ENCODE measurements at places on chromosomes 12 and 14.

DNA sequence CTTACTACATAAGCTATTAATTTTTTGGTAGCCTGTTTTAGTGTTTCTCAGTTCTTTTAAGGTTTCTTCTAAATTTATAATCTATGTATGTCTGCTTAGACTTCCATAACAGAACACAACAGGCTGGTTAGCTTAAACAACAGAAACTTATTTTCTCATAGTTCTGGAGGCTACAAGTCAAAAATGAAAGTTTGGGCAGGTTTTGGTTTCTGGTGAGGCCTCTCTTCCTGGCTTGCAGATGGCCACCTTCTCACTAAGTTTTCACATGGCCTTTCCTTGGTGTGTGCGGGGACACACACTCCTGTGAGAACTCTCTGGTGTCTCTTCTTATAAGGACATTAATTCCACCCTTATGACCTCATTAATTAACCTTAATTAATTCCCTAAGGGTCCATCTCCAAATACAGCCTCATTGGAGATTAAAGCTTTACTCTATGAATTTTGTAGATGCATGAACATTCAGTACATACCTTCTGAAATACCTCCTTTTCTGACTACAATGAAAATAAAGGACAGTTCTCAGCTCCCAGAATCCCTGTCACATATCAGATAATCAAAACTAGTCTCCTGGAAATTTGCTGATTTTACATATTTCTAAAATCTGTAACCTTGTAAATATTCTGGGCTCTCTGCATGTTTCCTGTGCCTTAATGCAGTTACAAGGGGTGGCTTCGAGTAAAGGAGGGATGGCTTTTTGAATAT is 23.2 kb upstream of the BMAL2 start:
- DNase-seq: no peak

DNA sequence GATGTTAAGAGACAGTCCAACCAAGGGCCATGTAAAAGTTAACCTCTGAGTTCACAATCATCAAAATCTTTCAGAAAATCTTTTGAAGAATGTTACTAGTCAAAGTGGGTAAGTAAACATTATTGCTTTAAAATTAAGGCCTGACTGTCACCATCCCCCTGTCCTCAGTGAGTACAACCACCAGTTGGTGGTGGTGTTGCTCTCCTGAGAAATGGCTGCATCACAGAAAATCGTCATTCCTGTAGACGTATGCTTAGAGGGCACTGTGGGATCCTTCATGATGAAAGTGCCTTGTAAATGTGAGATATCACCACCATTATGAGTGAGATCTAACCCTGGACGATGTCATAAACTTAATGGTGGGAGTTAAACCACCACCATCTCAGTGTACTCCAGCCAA is 451.2 kb downstream of the RPS29 start:
- DNase-seq: peak; percentile 63

- peak; percentile 94 for DNase-seq
These were observed at the start of gene HOXC5 for GRCh38 chr12:54032627-54033100. HOXC5 (plus strand) TSS chr12:54033050; CDS start chr12:54033123, 73 bp downstream.

GRCh38 chr12:29880987-29881386 is 97.2 kb upstream of the TMTC1 start:
- no peak for DNase-seq

DNA sequence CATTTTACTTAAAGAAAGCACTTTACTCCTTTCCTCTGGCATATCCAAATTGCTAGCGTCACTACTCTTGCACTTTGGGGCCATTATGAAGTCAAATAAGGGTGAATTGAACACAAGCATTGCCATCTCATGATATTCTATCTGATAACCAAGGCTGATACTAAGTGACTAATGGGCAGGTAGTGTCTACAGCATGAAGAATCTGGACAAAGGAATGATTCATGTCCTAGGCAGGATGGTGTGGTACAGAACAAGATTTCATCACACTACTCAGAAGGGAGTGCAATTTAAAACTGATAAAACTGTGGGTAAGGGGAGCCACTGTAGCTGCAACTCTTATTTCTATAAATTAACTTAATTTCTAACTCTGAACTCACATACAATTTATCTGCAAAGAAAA is 7.7 kb upstream of the SLC6A15 start:
- no peak for DNase-seq

- DNase-seq: no peak
These were observed 174.1 kb upstream of the PLXNC1 start for GRCh38 chr12:93974252-93974651.

DNA sequence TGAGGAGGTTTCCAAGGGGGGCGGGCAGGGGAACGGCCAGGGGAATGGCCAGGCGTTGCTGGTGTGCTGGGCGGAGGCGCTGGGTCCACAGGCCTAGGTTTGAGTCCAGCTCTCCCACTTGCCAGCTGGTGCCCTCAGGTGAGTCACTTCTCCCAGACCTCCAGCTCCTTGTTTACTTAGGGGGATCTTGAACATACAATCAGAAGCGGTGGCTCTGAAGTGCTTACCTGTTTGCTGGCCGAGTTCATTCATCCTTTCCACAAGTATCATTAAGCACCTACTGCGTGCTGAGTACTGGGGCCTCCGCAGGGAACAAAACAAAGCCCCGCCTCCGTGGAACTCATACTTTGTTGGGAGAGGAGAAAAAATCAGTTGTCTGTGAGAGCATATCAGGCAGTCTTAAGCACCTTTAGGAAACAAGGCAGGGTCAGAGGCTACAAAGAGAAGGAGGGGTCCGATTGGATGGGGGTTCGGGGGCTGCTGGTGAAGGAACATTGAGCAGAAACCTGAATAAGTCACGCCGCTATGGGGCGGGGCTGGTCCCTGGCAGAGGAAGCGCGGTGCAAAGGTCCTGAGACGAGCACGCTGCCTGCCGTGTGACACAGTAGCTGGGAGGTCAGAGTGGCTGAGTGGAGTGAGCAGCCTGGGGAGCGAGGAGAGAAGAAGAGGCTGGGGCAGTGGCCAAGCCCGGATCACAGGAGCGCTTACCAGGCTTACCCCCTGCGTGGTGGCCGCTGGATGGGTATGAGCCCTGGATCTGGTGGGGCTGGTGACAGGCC is 15.1 kb downstream of the MVK start:
- DNase-seq: no peak

GRCh38 chr12:122003651-122004611 is 17.8 kb upstream of the BCL7A start:
- DNase-seq: no peak

DNA sequence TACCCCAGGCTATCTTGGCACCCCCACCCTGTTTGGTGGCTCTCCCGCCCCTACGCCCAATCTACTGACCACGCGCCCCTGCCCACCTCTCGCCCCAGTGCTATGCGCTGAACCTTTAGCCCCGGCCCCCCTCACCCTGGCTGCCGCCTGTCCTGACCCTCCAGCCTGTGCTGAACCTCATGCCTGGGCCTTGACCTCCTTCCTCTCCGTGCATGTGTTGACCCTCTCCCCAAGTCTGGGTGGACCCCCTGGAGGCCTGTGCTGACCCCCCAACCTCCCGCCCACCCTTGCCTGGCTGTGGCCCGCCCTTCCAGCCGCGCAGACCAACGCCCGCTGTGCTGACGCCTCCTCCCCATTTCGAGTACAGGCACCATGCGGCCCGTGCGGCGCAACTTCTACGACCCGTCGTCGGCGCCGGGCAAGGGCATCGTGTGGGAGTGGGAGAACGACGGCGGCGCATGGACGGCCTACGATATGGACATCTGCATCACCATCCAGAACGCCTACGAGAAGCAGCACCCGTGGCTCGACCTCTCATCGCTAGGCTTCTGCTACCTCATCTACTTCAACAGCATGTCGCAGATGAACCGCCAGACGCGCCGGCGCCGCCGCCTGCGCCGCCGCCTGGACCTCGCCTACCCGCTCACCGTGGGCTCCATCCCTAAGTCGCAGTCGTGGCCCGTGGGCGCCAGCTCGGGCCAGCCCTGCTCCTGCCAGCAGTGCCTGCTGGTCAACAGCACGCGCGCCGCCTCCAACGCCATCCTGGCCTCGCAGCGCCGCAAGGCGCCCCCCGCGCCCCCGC is 20.7 kb downstream of the DTX1 start:
- peak; percentile 48 for DNase-seq

GRCh38 chr12:54191550-54192022 is 2.8 kb upstream of the SMUG1 start:
- DNase-seq: peak; percentile 94

GRCh38 chr14:93107453-93107852 is 8.3 kb downstream of the ITPK1 start:
- no peak for DNase-seq

DNA sequence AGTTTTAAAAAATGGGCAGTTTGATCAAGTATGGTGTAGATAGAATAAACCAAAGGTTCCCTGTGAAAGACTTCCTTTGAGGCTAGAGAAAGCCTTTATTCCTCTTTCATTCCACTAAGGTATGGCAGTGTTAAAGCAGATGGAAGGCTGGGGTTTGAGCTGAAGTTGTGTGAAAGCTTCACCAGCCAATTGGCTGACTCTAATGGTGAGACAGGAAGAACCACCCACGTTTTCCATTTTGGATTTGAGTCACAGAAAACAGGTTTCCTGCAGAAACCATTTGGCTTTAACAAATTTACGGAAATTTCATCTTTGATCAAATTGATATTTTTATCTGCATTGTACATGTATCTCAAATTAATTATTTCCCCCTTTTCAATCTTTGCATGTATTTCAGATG is 455.0 kb downstream of the PCNX1 start:
- peak; percentile 37 for DNase-seq

All from GM23338 (cell line).